AG20443 (cell line): ENCODE measurements at places on chromosomes 16 and 17.

DNA sequence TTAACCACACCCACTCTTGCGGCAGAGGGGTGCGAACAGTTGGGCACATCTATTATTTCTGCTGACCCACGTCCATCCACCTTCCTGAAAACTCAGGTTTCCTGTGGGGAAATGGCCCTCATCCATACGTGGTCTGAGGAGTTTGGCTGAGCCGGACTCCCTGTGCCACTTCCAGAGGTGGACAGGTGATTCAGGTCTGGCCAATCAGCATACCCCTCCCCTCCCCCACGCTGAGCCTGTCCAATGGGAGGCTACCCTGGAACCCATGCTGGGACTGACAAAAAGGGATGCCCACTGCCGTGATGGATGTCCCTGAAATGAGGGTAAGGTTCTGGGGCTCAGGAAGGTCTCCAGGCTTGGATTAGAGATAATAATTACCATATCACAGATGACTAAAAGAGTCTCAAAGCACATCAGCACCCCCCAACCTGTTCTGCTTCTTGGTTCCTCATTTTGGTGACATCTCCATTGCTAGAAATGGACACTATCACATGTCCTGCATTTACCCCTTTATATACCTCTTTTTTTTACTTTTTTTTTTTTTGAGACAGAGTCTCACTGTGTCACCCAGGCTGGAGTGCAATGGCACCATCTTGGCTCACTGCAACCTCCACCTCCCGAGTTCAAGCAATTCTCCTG is 5.3 kb upstream of the MAPK7 start:
- DNase-seq = no peak

GRCh38 chr17:66420961-66421371 is 118.6 kb downstream of the PRKCA start:
- peak; percentile 80 for DNase-seq

- DNase-seq = no peak
Observed at GRCh38 chr17:38554430-38555350, 51.1 kb downstream of the SRCIN1 start.

GRCh38 chr16:57886427-57886826 is 84.1 kb upstream of the KIFC3 start:
- no peak for DNase-seq

GRCh38 chr17:66268247-66268927 is 34.0 kb upstream of the PRKCA start:
- peak; percentile 75 for DNase-seq

- no peak for DNase-seq
Observed at GRCh38 chr16:85041219-85042166, 13.9 kb downstream of the KIAA0513 start.

DNA sequence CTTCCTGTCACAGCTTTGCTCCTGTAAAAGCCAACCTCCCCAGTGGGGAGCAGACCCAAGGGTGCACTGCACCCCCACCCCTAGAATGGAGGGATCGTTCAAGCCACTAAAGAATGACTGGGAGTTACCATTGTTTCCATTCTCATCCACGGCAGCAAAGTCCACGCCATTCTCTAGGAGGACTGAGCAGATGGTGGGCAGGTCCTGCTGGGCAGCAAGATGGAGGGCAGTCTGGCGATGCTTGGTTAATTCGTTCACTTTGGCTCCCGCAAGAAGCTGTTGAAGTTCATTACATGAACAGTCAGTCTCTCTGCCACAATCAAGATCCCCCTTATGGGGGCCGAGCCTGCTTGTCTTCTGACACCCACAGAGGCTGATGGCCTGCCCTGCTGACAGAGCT is 30.8 kb downstream of the CYB5D2 start:
- DNase-seq = no peak

DNA sequence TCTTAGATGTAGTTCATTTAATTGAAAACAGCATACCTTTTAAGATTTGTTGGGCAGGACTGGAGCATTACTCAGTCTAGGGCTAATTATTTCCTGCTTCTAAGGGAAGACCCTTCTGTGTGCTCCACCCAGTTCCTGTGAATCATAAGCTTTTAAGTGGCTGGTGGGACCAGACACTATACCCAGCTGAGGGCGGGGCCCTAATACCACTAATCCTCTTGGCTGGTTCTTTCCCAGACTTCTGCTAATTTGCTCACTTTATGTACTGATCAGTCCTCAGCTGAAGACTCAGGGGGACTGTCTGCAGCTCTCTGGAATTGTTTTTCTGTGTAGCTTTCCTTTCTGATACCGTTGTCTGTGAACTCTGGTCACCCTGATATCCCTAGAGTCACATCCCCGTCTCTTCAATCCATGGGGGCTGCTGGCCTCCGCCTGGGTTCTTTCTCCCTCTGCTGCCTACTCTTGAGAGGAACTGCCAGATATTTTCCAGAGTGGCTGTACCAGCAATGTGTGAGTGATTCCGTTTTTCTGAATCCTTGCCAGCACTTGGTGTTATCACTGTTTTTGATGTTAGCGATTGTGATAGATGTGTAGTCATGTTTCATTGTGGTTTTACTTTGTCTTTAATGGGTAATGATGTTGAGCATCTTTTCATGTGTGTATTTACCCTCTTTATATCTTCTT is 35.1 kb downstream of the MFSD11 start:
- peak; percentile 89 for DNase-seq
